ENCODE measurements at places on chromosomes 5 and 9.

- DNase-seq, result no peak
These were observed 1243.0 kb upstream of the CDH9 start for GRCh38 chr5:28281351-28281750.

DNA sequence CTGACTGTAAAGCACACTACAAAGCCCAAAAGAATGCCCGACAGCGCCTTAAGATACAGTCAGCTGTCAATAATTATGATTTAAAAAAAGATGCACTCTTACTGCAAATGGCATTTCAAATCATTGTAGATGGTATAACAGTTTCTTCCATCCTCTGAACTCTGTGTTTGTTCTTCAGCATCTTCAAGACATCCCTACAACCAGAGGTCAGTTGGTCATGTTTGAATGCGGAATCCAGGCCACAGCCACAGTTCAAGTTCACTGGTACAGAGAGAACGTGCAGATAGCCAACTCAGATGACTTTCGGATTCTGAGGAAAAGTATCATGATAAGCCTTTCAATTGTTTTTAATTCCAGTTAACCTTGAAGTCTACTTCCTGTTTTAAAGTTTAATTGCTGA, 8.7 kb upstream of the MYOT start:
- DNase-seq, result no peak

DNA sequence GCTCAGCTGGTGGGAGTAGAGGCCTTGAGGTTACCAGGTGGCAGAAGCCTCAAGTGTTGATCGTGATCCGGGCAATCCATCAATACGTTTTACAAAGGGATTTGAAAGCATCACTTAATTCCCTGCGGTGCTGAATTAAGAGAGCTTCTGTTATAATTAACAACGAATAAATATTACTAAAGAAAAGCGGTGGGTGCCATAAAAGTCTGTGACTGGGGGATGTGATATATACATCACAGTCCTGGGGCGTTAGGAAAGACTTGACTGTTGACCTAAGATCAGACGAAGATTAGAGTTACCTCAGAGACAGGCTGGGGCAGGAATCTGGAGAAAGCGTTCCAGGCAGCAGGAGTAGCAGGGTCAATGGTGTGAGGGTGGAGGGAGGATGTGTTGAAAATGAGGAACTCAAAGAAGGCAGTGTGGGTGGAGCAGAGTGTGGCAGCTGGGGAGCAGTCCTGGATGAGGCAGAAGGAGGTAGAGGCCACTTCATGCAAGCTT, 6.7 kb upstream of the C5orf63 start:
- DNase-seq, result no peak

DNA sequence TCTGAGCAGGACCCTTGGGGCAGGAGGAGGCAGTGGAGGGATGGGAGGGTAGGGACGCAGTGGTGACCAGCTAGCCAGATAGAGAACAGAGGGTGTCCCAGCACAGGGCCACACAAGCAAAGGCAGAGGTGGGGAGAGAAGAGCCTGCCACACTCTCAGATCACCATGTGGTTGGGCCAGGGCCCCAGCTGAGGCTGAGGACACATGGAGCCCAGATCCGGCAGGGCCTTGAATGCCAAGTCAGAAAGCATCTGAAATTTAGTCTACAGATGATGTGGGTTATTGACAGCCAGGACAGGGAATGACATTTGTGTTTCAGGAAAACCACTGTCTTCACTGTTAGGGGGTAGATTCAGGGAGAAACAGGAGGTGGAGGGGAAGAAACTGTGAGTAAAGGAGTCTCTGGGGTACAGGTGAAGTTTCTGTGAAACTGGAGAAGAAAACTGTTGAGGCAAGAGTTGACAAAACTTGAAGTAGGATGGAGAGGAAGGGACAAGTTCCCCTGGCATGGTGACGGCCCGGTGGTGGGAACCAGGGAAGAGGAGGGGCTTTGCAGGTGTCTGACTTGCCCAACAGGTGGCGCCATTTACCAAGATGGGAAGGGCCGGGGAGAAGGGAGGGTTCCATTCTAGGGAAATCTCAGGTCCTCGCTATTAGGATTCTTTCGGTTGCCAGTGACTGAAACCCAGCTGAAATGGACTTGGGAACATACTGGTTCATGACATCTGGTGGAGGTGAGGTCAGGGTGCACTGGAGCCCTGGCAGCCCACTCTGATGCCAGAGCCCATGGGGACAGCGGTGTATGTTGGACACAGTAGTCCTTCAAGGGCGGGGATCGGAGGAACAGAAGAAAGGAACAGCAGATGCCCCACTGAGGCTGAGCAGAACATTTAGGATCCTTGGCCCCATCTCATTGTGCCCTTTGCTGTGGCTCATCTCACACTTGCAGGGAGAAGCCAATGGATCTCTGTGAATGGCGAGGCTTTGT, 100.1 kb downstream of the KCNIP1 start:
- no peak for DNase-seq

DNA sequence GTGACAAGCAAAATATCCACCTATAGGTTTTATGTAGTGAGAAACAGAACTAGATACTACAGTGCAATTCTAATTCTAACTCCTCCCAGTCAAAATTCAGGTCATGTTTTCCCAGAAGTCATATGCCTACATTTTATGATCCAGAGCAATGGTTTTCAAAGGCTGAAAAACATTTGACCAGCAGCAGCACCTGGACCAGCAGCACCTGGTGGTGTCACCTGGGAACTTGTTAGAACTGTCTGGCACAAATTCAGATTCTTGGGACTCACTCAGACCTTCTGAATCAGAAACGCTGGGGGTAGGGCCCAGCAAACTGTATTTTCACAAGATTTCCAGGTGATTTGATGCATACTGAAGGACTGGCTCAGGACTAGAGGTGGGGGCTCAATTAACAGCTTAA, 367.7 kb upstream of the RFX3 start:
- no peak for DNase-seq

GRCh38 chr9:109907400-109907799, 127.4 kb downstream of the PALM2AKAP2 start:
- no peak for DNase-seq

DNA sequence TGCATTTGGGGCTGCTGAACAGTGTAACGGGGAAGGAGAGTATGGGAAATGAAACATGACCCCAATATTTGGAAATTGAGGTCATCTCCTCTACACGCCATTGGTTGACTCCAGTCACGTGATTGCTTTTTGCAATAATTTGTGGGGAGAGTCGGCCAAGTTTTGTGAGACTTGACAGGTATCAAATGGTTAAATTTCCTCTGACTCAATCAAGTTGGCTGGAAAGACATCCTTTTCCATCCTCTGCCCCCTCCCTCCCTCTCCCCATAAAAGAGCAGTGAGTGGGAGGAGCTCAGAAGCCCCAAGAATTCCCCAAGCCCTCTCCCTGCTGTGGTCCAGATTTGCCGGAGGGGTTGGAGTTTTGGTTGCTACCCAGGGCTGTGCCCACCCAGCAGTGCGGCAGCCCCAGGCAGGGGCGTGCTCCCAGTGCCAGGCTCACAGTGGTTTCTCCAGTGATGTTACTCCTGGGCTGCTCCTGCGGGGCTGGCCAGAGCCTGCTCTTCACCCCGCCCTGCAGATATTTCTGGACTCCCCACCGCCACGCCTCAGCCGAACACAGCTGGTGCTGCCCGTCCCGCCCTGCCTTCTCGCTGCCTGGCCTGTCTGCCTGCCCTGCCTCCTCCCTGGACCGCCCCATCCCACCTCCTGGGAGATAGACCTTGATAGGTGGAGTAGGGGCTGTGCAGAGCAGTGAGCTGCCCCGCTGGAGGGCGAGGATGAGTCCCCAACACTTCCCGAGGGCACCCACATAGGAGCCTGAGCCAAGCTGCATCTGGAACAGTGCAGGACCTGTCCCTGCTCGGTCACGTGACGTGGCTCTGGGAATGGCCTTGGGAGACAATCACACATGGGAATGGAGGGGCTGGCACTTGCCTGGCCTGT, 3.4 kb downstream of the COL5A1 start:
- no peak for DNase-seq

DNA sequence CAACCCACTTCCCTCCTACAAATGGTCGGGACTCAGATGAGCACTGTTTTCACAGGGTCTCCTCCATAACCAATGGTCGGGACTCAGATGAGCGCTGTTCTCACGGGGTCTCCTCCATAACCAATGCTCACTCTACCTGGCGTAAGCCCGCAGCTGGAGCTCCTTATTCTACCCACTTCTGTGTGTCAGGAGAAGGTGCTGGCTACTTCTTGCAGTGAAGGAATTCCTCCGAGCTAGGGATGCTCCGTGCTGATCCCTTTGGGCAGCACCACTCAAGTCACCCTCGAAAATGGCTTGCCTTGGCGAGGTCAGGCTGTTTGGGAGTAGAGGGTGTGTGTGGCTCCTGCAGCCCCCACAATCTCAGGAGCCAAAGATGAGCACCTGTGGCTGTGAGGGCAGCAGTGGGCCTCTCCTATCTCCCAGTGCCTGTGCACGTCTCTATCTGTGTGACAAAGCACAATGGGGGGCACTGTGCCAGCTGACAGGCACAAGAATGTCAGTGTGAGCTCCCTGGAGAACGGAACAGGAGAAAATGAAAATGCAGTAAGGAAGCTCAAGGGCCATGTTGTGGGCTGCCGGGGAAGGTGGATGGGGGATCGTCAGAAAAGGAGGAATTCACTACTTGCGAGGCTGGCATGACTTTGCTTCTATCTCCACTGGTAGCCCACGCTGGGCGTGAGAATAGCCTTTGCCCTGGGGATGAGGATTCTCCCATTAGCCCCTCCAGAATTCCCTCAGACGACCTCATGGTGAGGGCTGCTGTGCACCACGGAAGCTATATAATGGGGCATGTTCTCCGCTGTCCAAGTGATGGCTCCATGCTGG, 3.9 kb upstream of the BTNL9 start:
- DNase-seq, result no peak

- DNase-seq, result no peak
These were observed 443.1 kb upstream of the ZNF462 start for GRCh38 chr9:106419829-106420228.

DNA sequence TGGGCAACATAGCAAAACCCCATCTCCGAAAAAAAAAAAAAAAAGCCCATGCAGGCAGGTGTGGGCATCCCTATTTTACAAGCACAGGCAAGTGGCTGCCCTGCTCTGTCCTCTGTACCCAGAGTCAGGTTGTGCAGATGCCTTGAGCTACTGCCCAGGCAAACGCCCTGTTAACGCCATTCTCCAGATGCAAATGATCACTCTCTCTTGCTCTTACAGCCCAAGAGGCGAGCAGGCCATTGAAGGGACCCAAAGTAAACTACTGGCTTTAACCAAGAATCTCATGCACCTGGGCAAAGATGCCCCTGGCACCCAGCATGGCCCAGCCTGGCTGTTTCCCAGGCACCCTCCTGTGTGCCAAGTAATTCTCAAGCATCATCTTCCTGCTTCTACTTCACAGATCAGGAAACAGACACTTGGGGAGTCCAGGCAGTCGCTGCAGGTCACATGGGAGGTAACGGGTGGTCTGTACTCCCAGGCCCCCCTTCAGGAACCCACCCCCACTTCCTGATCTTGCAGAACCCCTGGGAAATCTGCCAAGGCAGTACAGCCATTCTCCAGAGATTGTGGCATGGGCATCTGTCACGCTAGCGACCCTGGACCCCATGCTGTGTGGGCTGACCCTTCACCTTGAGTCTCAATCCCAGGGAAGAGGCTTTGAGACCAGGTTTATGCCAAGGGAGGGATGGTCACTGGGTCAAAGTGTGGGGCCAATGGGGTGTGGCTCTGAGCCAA, 14.2 kb downstream of the EEIG1 start:
- DNase-seq, result no peak

GRCh38 chr5:55929020-55929799, 65.6 kb downstream of the IL6ST start:
- no peak for DNase-seq

DNA sequence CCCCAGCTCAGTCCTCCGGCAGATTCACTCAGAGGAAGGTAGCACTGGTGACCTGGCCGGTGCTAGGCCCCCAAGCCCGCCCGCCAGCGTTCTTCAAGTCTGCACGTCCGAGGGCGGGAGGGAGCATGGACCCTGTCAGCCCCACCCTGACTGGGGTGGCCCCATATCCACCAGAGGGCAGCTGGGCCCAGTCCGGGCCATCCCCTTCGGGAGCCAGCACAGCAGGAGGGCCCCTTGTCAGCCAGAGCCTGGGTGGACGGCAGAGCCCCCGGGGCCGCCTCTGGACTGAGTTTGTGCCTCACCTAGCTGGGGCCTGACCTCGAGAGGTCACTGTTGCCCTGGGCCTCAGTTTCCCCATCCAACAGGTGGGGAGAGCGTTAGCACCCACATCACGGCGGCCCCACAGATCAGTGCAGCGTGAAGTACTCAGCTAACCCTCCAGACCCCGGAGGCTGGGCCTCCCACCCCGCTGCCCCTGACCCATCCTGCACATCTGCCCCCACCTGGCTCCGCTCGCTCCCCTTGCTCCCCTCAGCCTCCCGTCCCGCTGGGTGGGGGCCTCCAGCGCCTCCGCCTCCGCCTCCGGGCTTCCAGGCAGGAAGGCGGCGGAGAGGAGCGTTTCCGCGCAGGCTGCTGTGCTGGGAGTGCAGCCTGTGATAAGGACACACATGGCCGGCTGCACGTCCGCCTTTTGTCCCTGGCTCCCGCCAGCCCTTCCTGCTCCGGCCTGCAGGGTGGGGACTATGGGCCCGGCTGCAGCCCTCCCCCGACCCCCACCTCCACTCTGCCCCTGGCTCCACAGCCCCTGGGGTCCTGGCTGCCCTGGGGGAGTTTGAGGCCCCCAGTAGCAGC, 16.6 kb upstream of the EGFL7 start:
- DNase-seq, result no peak

DNA sequence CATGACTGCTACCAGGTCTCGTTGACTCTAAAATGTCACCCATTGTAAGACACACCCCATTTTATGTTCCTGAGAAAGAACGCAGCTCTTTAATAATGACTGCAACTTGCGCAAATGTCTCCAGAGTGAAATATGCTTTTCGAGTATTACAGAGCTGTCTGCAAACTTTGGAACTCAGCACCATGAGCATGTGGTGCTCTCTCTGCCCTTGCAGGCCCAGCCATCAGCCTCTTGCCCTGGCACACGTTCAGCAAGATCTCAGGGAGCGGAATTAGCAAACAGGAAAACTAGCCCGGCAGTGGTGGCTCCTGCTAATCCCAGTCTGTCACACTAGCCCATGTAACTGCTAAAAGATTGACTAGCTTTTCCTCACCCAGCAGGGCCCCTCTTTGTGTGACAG, 114.5 kb upstream of the SLC1A3 start:
- DNase-seq, result no peak

- DNase-seq, result no peak
These were observed 3.7 kb upstream of the DPM2 start for GRCh38 chr9:127941062-127941960.

GRCh38 chr5:127343313-127343712, 52.7 kb downstream of the MEGF10 start:
- no peak for DNase-seq

- no peak for DNase-seq
These were observed 134.2 kb downstream of the FBXO4 start for GRCh38 chr5:42059291-42059690.

DNA sequence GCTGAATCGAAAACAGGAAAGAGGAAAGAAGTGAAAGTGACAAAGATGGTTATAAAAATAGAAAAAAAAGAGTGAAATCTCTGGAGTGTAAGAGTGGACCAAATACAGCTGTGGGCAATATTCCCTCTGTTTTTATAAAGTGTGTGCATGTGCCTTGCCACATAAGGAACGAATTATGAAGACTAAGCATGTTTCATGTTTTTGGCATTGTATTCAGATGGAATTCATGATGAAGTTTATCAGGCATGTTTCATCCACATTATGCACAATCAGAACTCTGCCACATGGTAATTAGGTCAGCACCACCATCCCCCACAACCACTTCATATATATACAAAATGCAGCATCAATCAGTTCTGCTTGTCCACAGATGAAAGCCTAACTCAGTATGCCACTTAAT, 348.0 kb downstream of the ZNF608 start:
- no peak for DNase-seq

- DNase-seq, result no peak
These were observed 86.1 kb downstream of the SMIM23 start for GRCh38 chr5:171871711-171872110.

All from cortex of kidney (tissue), 1 donor.